OCI-LY7 (cell line): ENCODE measurements at places on chromosomes 1 and 21. TPM values are rescaled to one million over a fixed set of nuclear protein-coding genes. Genes with fewer than 3 reads are reported as not detected.

The HFM1 gene
- 1.4 and 1.6 TPM in 2 replicates for total RNA-seq

The EXTL1 gene
- total RNA-seq = 0.26 and 0.67 TPM in 2 replicates

The NHLH1 gene
- 0.65 and 0.68 TPM in 2 replicates for total RNA-seq

The UQCRHL gene
- 2.4 and 3.4 TPM in 2 replicates for total RNA-seq

The DNAJC6 gene
- total RNA-seq = 10.2 and 11.3 TPM in 2 replicates

The CLDN17 gene
- total RNA-seq = not detected in 2 replicates

The KPRP gene
- total RNA-seq = not detected in 2 replicates

DNA sequence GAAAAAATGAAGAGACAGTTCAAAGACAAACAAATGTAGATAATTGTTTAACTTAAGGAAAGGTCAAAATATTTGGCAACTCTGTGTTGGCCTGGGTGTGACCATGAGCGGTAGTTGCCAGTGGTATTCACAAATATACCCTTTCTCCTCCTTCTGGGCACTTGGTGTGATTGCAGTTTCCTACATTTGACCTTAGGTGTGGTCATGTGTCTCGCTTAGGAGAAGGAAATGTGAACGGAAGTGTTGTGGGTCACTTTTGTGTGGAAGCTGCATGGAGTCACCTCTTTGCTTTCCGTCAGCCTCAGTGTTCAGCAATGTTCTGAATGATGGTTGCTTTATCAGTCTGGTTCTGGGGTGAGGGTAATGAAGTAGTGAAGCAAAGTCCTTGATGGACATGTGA lies 3.4 kb upstream of the PCSK9 start:
- no peak for DNase-seq

DNA sequence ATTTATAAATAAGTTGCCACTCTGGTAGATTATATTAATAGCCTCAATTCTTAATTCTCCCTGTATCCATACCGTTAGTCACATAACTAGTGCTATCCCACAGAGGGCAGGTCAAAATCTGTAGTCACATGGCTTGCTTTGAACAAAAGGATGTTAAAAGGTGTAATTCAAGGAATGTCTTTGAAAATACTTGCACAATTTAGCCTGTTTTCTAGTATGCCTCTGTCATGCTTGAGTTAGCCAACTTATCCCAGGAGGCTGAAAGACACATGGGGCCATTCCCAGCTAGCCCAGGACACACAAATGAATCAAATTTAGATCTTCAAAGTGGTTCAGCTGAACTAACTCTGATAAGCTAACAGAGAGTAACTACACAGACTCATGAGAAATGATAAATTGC lies 758.5 kb upstream of the NEGR1 start:
- DNase-seq = no peak

DNA sequence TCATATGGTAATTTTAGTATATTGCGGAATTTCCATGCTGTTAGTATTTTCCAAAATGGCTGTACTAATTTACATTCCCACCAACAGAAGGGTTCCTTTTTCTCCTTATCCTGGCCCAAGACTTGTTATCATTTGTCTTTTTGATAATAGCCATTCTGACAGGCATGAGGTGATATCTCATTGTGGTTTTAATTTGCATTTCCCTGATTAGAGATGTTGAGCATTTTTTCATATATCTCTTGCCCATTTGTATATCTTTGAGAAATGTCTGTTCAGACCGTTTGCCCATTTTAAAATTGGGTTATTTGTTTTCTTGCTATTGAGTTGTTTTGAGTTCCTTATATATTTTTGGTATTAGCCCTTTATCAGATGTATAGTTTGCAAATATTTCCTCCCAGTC lies 14.0 kb downstream of the CAPZA1 start:
- DNase-seq = no peak

GRCh38 chr1:155911156-155912055 lies at the start of gene RIT1:
TSS of gene RIT1 (minus strand) at chr1:155911349. CDS start at chr1:155910761, 588 bp downstream.
- DNase-seq = peak; percentile 90

DNA sequence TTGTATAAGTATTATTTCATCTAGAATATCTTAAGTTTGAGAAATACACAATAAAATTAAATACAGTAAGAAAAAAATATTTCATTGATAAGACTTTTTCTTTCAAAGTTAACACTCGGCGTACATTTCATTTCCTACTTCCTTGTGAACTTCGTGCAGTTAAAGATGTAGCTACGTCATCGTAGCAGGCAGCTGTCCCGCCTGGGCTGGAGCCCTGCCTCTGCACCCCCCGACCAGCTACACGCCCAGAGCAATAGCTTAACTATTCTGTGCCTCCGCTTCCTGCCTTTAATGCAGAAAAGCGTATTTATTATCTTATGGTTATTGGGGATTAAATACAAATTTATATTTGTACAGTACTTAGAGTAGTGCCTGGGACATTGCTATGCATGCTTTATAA lies 53.5 kb downstream of the CLSTN1 start:
- no peak for DNase-seq

DNA sequence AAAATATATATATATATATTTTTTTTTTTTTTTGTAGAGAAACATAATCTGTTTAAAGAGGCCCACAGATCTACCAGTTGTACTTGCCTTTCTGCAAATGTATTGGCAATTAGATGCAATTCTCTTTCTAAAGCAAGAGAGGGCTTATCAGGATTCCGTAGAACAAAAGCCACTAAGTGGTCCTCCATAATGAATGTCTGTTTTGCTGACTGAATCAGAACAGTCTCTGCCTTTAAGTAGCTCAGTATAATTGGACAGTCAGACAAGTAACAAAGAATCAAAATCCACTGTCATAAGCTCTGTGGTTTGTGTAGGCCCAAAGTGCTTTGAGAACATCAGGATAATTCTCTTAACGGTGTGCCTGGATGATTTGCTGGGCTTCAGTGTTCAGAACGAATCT lies 17.3 kb downstream of the SARS1 start:
- DNase-seq = no peak

GRCh38 chr1:192795916-192796618 lies 12.8 kb upstream of the RGS2 start:
- DNase-seq = no peak

GRCh38 chr1:198986036-198986435 lies 347.2 kb downstream of the PTPRC start:
- DNase-seq = no peak

DNA sequence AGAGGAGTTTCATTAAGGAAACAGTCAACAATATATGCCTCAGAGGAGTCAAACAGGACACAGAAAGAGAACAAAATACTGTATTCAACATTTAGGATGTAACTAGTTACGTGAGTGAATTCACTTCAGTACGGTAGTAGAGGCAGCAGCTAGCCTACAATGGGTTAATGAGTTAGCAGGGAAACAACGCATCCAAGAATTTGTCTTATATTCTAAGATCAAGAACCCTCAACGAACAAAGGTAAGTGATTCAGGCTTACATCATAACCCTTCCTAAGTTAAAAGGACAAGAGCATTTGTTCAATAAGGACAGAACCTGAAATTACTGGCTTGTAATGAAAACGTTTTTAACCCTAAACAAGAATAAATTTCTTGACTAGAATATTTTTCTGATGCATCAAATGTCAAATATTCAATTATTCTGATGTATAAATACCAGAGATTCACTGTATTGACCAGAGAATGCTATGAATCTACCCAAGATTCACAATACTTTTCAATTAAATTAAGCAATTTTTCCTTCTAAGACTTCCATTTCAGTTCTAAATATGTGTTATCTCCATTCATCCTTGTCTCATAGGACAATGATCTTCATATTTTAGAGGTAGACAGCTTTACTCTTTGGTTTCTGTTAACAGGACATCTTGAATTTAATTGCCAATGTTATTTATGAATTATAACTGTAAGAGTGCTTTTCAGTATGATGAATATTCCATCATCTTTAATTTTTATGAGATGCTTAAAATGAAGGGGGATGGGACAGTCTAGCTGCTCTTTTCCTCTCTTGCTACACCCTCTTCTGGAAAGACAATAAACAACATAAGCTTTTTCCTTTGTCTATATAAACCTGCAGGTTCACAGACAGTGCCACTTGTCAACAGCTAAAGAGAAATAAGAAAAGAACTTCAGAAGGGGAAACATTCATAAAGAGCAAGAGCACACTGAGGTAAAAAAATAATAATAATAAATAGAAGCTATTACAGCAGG lies 209.5 kb downstream of the SMYD3 start:
- no peak for DNase-seq

DNA sequence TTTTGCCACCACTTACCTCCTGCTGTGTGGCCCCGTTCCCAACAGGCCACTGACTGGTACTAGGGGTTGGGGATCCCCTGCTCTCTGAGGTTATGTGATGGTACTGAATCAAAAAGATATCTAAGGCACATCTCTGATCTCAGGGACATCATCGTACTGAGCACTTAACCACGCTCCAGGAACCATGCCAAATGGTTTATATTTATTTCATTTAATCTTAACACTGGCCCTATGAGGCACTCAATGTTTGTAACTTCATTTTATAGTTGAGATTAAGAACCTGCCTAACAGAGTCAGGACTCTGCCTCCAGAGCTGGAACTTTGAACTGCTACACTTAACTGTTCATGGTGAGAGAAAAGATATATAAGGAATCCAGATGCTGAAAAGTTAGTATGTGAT lies 98.0 kb upstream of the HP1BP3 start:
- DNase-seq = no peak

DNA sequence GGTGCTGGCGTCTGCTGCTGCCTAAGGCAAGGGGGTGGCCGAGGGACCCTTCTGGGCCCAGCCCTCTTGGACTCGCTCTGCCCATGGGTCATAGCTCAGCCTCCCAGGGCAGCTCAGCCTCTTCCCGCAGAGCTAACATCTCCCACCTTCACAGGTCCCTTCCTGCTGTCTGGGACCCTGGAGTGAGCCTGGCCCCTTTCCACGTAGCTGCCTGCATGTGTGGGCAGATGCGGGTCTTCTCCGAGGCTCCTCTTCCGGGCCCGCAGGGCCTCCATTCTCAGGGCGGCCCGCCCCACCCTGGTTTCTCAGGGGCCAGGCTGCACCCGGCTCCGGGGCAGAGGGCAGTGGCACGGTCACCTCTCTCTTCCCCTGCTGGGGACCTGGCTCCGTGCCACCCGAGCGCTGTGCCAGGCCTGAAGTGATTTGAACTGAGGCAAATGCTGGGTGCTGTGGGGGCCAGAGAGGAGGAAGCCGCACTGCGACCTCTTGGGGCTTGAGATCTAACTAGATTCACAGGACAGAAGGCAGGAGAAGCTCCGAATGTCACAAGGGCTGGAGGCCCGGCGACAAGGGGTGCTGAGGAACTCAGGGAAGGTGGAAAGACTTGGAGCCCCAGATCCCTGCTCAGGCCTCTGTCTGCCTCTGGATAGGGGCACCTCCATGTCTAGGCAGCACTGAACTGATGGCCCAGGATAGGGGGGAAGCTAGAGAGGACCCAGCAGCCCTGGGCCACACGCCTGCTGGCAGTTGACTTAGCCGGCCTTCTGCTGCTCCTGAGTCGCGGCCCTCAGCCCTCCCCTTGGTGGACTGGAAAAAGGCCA lies 40.7 kb downstream of the COQ8A start:
- DNase-seq = no peak

GRCh38 chr1:156881101-156881500 lies 12.4 kb upstream of the PEAR1 start:
- DNase-seq = no peak

GRCh38 chr1:236753516-236753915 lies 41.6 kb upstream of the MTR start:
- DNase-seq = peak; percentile 31

- no peak for DNase-seq
Measured at GRCh38 chr21:46666941-46667740, 31.7 kb downstream of the PRMT2 start.

- no peak for DNase-seq
Measured at GRCh38 chr1:23263380-23263887, 46.1 kb upstream of the HTR1D start.

DNA sequence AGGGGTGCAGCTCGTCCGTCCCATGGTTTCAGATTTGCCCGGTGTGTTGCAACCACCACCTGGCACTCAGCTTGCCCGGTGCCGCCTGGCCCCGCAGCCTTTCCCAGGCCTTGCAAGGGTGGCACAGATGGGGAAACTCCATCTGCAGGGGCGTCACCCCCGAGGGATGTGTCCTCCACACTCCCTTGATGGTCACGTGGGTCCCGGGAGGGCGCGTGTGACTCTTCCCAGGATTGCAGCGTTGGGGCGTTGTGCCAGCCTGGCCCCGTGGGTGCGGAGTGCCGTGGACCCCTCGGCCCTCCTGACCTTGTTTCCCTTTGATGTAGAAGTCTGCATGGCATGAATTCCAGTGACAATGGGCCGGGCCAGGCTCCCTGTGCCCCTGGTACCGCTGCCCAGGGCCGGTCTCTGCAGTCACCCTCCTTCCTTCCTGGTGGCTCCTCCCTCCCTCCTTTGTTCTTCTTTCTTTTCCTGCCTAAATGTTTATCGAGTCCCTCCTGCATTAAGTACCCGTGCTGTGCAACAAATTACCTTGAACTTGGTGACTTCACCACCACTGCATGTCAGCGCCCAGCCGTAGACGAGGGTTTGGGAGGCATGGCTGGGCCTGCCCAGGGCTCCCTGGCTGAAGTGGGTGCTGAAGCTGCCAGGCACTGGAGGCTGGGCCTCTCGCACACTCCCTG lies 22.9 kb downstream of the RRP1 start:
- DNase-seq = no peak
